ENCODE measurements at places on chromosomes 4 and X.

- DNase-seq = no peak
Observed at GRCh38 chr4:147778942-147779341, 47.1 kb downstream of the ARHGAP10 start.

DNA sequence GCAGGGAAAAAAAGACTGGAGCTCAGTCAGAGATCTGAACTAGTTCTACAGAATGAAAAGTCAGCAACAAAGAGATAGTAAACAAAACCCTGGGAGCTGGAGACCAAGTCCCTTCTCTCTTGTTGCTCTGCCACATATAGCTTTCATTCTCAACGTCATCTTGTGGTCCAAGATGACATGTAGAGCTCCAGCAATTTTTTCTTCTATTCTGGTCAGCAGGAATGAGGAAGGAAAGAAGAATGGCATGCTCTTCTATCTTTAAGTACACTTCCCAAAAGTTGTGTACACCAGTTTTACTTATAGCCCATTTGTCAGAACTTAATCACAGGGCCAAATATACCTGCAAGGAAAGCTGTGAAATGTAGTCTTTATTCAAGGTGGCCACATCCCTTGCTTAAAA, 45.6 kb downstream of the RAP2C start:
- no peak for DNase-seq

DNA sequence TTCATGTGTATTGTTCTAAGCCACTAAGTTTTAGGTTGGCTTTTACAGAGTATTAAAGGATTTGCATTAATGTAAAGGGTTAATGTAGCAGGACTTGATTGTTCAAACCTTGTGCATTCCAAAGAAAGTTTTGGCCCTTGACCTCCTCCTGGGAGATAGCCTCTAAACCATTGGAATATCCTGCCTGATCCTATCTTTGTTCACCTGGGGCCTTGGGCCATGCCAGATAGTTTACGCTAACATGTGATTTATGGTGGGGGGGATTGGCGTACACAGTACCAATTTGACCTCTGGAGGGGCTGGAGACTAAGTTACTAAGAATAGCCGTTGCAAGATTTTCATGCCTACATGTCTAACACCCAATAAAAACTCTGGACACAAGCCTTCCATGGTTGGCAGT, 1002.7 kb upstream of the PABPC4L start:
- DNase-seq = no peak

DNA sequence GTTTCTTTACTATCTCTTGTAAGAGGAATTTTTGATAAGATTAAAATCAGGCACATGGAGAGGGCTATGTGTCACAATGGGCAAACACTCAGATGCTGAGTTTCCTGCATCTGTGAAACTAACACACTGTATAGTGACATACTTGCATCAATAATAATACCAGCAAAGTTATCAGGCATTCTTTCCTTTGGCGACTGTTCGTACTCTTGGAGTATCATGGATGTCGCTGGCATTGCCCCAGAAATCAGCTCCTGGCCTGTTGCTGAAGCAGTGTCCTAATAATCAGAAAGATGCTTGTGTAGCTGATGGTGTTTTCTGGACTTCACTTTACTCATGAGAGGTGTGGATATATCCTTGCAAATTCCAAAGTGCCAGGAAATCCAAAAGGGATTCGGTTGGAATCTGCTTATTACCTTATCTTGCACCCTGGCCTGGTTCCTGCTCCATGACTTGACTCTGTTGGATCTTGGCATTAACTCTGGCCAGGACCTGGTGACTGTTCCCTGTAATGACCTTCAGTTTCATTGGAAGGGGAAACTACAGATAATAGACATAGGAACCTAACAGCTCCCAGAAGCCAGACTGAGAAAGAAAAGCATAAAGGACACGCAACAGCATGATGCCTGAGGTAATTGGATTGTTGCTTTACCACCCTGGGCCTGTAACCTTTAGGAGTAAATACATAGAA, 762.5 kb upstream of the GRIA3 start:
- no peak for DNase-seq

GRCh38 chr4:7557456-7557855, 122.7 kb upstream of the PSAPL1 start:
- DNase-seq = peak; percentile 20

DNA sequence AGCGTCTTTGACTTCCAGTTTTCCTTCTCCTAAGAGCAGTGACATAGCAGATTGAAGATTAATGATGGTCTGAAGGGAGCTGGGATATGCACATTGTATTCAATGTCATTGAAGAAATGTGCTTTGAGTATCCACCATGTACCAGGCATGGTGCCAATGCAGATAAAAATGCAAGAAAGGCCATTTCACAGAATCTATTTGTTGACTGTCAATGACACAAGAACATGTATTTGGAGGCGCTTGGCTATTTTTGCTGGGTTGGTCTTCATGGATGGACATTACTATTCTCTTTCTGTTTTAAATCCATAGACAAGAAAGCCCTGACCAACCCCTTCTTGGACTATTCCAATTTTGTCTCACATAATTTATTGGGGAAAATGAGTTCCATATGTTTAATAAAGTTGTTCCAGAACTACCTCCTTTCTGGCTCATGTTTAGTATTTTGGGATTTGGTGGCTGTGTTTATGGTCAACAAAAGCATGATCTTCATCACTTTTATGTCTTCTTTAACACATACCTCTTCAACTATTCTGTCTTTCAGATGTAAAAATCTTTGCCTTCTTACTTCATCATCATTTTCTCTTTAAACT, 174.5 kb downstream of the CPE start:
- no peak for DNase-seq

DNA sequence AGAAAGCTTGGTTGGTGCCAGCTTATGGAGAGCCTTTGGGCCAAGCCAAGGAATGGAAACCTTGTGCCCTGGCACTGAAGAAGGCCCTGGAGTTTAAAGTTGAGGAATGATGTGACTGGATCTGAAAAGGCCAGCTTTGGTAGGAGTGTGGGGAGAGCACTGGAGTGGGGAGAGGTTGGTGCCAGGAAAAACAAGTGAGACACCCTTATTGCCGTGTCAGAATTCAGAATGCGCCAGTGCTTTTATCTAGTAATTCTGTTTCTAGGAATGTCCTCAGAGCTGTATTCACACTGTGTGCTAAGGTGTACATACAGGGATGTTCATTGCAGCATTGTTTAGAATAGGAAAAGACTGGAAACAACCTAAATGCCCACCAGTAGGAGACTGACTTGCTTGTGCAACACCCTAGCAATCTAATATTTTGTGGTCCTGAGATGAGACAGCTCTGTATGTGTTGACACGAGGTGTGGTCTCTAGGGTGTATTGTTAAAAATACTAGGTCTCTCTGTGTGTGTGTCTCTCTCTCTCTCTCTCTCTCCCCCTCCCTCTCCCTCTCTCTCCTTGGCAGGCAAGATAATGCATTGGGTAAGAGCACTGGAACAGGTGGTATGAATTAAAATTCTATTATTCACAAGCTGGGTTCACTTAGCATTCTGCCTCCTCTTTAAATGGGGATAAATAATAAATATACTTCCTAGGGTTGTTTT, 107.8 kb downstream of the GATB start:
- peak; percentile 15 for DNase-seq

- peak; percentile 23 for DNase-seq
Observed at GRCh38 chr4:110344165-110344564, 131.8 kb upstream of the ENPEP start.

- no peak for DNase-seq
Observed at GRCh38 chr4:24887881-24888430, 24.9 kb downstream of the CCDC149 start.

Measured in renal cortical epithelial cell (primary cell).